ENCODE measurements at places on chromosomes 7 and 10.

DNA sequence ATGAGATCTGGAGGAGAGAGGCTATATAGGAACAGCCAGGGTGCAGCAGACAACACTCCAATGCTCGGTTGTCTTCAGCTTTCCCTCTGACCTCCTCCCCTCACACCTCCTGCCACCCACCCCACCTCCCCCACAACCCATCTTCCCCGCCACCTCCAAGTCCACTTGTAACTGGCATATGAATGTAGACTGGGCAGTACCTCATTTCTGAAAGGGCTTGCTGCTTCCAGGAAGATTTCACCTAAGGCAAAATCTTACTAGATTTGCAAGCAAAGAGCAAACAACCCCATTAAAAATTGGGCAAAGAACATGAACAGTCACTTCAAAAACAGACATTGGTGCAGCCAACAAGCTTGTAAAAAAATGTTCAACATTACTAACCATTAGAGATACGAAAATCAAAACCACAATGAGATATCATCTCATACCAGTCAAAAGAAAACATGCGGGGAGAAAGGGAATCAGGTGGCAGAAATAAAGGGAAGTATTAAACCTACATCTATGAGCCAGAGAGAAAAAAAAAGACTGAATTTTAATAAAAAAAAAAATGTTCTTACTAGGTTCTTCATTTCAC lies 164.6 kb upstream of the C1GALT1 start:
- no peak for DNase-seq

- no peak for DNase-seq
Observed at GRCh38 chr10:47339186-47339735, 8.9 kb upstream of the RBP3 start.

- DNase-seq = no peak
Observed at GRCh38 chr7:1639071-1639470, 31.0 kb upstream of the ELFN1 start.

DNA sequence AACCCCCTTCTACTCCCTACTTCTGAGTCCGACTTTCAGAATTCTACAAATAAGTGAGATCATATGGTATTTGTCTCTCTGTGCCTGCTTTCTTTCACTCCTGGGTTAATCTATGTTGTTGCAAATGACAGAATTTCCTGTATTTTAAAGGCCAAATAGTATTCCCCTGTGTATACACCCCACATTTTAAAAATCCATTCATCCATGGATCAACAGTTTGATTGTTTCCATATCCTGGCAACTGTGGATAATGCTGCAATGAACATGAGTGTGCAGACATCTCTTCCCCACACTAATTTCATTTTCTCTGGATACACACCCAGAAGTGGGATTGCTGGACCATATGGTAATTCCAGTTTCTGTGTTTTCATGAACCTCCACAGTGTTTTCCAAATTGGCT lies 225.8 kb upstream of the TCERG1L start:
- no peak for DNase-seq

DNA sequence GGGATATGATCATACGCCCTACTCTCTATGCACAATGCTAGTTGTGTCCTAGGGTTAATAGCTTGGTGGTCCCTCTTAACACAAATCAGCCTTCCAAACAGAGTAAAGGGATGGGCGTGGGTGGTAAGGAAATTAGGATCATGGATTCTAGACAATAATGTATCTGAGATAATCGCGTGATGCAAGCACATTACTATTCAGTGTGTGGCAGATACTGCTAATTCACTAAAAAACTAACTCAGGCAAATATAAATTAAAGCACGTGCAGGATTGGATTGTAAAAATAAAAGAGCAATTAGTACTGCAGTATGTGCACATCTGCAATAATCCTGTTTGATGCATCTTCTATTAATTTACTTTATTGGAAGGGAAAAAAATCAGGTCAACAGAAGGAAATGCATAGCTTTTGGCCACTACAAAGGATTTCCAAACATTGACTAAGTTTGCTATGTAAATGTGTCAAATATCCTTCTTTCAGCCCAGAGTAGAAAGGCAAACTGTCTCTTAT lies 22.0 kb downstream of the TWIST1 start:
- no peak for DNase-seq

DNA sequence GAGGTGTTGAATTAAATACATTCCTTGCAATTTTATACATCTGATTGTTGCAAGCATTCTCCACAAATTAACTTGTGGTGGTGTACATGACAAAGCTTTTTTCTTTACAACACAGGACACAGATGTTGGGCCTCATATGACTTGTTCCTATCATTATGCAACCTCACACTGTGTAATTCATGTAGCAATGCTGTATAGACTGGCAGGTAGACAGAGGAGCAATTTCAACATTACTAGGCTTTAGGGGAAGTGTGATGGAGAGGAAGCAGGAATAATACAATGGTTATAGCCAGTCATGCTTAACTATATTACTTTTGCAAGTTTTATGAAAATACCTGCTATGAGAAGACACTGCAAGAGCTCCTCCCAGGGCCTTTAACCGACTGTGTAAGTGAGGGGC lies 832.1 kb downstream of the CNTNAP2 start:
- DNase-seq = no peak

GRCh38 chr7:122046402-122046801 lies 97.6 kb downstream of the AASS start:
- no peak for DNase-seq

DNA sequence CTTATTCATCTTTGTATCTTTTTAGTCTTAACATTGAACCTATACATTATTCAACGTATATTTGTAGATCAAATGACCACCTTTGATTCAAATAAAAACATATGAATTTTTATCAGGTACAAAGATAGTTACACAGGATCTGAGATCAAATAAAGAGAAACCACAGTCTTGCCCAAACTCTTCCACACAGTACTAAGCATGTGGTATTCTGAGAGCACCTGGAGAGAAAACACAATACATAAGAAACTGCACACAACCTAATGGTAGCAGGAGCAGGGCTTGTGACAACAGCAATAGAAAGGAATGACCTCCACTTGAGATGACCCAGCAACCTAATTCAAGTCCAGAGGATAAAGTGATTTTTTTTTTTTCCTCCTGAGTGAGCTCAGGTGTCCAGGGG lies 6.5 kb upstream of the WASL start:
- no peak for DNase-seq

Data from NCI-H146 (cell line).